ENCODE measurements at places on chromosomes 1 and 21.

DNA sequence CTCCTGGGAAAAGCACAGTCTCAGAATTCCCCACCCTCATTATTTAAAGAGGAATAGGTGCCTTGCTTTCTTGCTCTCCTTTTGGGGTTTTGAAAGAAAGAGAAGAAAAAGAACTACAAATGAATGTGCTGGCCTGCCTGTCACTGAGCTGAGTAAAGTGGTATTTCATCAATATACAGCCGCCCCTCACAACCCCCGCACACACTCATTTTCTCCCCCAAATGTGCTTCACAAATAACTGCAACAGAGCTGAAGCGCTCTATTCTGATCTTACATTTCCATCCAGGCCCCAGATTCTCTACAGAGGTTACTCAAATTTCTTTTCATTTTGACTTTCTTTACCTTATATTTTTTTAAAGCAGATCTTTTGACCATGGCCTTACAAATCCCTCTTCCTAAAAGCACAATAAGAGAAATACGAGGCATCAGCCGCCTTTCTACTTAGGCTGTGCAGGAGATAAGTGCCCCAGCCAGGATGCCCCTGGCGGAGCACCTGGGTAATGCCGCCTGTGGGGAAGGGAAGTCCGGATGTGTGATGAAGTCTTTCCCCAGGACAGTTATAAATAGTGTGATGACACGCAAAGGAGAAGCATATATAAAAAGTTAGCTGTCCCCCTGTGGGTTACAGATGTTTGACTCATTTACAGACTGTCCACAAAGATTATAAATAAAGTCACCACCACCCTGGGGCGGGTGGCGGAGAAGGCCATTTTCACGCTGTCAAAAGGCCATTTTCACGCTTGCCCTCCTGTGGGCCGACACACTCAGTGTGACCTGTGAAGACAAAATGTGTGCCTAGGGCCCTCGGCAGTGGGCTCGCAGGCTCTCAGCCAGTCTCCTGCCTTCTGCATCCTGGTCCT is 6.5 kb downstream of the KCNN3 start:
- DNase-seq = no peak

GRCh38 chr1:92482665-92483609 is 3.8 kb downstream of the GFI1 start:
- DNase-seq = no peak

DNA sequence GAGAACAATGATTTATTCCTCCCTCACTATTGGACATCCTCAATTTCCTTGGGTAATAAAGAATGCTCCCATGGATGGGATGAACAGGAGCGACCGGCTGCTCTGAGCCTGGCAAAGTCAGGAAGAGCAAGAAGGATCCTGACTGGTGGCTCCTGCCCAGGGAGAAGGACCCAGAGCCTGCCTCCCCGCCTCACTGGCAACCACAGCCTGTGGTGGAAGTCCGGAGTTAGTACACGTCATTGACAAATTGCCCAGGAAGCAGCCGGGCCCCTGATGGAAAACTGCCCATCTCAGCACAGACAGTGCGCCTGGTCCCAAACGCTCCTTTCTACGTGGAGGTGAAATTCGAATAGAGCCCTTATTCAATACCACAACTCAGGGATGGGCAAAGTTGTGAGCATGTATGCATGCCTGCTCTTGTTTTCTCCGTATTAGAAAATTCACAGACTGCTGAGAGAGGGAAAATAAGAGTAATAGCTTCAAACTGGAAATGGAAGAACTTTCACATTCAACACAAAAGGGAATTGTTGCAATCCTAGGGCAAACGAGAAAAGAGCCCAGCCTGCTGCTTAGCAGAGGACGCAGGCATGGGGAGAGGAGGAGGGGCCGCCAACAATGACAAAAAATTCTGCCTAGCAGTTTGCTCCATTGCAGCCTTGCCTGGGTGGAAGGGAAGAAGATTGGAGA is 397.1 kb upstream of the VAMP3 start:
- DNase-seq = no peak

DNA sequence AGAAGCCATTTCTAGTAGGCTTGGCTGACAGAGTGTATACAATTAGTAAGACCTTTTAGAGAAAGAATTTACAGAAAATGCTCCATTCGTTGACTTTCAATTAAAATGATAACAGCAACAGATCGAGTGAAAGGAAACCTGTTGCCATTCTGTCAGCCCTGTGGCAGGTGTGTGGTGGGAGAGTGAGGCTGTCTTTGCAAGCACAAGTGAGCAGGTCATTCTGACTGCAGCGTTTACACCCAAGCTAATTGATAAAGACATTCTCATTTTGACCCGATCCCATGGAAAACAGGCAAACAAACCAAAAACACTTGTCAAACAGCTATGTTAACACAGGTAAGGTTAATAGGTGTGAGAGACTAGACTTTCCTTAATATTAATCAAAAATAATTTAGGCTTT is 257.3 kb downstream of the PTBP2 start:
- DNase-seq = no peak

GRCh38 chr1:76938304-76938703 is 71.0 kb downstream of the ST6GALNAC5 start:
- no peak for DNase-seq

- DNase-seq = no peak
Measured at GRCh38 chr1:10908266-10908665, 104.2 kb upstream of the TARDBP start.

GRCh38 chr1:41322101-41322661 is 39.1 kb upstream of the FOXO6 start:
- DNase-seq = no peak
